ENCODE measurements at places on chromosomes 1 and 21. TPM values are rescaled to one million over a fixed set of nuclear protein-coding genes. Genes with fewer than 3 reads are reported as not detected.

Gene LAMC2
- 1,305 TPM for total RNA-seq

Gene CYP4Z1
- total RNA-seq = not detected

Gene CA6
- not detected for total RNA-seq

Gene BMP8B
- 1.3 TPM for total RNA-seq

Gene XCL1
- not detected for total RNA-seq

Gene SPRR2B
- total RNA-seq = not detected

Gene BRINP3
- not detected for total RNA-seq

Gene SLAMF1
- total RNA-seq = not detected

Gene PADI1
- total RNA-seq = 26.0 TPM

Gene CR1L
- total RNA-seq = not detected

Gene SPATA45
- total RNA-seq = 0.30 TPM

Gene CRYBG2
- 7.1 TPM for total RNA-seq

Gene OR2L5
- 0.05 TPM for total RNA-seq

Gene NR1I3
- total RNA-seq = not detected

Gene CHRNB2
- 0.55 TPM for total RNA-seq

Gene PKLR
- 0.05 TPM for total RNA-seq

Gene RNU1-2
- under 0.01 TPM for total RNA-seq

Gene RIPPLY3
- total RNA-seq = 0.15 TPM
